Nephron progenitor cell (in vitro differentiated cells): ENCODE measurements at places on chromosomes 7 and 10.
A peak's percentile ranks its signal among the peaks of the same experiment; 100 is the strongest.

- peak; percentile 89 for DNase-seq
Measured at GRCh38 chr7:4791738-4792536, 16.5 kb downstream of the AP5Z1 start.

DNA sequence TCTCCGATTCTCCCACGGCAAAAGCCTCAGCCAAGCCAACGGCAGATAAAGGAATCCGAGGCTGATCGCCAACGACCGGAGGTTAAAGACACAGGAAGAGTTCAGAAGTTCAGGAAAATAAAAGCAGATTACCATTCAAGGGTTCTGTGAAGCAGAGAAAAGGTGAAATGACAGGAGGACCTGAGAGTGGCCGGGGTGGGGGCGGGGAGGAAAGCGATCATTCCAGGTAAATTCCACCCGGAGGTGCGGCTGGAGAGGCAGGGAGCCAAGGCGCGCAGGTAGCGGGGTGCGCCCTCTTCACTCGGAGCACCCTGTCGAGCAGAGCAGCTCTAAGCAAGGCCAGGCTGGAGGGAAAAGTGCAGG, 35.3 kb upstream of the SEPHS1 start:
- peak; percentile 8 for DNase-seq

GRCh38 chr10:3777981-3778691, 6.9 kb downstream of the KLF6 start:
- DNase-seq: no peak

DNA sequence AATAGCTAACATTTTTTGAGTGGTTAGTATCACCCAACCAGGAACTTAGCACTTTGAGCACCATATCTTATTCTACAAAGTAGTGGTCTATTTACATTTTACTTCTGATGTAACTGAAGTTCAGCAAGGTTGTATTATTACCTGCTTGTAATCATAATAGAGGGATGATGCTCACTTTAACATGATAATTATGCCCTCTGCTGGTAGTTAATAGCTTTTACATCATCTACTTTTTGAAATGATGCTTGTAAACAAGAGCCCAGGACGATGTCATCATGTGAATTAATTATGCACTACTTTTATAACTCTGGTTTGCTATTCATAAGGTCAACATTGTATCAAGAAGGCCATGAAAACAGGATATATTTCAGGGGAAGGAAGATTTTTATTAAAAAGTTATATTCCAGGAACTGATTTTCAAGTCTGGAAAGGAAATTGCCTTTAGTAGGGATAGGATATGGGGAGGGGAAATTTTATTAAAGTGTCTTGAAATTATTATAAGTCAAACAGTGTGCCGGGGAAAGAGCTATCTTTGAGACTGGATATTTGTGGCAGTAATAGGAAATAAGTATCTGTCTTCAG, 80.3 kb upstream of the SCIN start:
- DNase-seq: no peak

GRCh38 chr7:124784879-124785818, 19.6 kb upstream of the GPR37 start:
- DNase-seq: peak; percentile 60

DNA sequence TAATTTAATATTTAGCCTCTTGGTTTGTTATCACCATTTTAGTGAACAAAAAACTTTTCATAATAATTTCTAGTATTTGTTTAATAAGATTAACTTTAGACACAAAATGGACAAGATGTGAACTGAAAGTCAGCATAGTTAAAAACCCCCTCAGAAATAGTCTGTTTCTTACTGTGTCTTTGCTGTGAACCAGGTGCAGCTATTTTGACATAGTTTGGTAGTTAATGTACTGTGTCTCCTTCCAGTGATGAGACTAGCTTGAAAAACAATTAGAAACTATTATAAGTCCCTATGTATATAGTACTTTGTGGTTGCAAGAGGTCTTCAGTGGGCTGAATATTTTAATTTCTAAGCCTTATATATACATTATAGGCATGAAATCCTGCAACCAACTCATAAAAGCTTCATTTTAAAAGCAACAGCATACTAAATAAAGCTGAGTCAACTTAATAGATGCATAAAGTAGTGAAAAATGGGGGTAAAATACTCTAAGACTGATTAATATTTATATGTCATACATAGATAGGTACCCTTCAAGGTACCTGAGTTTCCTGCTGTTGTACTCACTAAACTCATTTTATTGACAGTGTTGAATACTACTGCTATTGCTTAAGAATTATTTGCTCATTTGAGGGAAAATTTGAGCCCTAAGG, 19.2 kb downstream of the DMTF1 start:
- no peak for DNase-seq

DNA sequence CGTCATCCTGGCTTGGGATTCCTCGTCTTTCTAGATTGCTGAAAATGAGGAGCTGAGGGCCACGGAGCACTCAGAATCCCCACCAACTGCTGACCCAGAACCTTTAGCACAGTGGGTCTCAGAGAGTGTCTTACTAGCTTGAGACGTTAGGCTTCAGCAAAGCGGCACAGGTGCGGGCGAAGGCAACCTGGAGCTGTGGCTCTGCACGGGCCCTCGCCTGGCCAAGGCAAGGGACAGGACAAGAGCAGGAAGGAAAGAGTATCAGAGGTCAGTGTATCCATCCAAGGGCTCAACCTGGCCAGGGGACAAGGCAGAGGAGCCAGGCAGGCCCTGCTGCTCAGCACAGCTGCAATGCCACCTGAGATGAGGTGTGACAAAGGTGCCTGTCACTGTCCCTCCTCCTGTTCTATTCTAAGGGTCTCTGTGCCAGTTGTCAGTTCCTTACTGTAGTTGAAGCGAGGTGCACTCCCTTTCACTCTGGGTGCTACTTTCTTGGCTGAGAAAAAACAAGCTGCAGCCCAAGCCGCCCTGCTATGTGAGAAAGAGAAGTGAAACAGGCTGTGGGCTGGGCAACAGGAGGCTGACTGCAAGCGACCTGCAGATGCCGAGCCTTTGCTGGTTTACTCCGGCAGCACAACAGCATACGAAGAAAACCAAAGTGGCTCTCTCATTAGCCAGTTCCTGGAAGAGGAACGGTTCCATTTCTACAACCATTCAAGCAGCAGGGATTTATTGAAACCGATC, 33.3 kb upstream of the KDM7A start:
- DNase-seq: no peak

DNA sequence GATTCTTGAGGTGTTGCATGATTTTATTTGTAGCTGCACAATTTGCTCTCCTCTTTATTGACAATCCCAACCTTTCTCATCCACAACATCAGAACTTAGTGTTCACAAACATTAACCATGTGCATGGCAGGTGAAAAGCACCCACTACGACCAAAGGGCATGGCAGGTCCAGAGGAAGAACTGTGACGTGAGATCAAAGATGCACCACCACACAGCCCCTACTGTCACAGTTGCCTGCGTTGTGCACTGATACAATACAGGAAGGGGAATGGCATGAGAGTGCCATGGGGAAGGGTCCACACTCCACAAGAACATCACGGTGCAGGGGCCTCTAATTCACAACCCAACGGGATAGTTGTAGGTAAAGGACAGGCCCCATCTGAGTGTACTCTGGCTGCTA, 217.1 kb upstream of the PFKP start:
- no peak for DNase-seq

DNA sequence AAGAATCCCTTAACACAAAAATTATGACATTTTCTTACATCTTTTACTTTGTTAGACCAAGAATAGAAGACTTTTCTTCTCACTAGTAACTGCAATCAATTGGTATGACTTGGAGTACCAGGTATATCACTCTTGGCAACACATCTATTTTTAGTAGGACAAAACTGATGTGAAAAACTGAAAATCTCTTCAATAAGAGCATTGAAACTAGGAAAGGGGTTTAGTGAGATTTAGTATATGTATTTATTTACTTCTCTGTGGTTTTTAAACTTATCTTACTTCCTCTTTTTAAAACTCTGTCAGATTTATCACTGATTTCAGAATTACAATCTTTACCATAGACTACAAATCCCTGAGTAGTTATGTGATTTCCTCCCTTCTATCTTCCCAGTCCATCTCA, 366.2 kb downstream of the PCDH15 start:
- DNase-seq: no peak

DNA sequence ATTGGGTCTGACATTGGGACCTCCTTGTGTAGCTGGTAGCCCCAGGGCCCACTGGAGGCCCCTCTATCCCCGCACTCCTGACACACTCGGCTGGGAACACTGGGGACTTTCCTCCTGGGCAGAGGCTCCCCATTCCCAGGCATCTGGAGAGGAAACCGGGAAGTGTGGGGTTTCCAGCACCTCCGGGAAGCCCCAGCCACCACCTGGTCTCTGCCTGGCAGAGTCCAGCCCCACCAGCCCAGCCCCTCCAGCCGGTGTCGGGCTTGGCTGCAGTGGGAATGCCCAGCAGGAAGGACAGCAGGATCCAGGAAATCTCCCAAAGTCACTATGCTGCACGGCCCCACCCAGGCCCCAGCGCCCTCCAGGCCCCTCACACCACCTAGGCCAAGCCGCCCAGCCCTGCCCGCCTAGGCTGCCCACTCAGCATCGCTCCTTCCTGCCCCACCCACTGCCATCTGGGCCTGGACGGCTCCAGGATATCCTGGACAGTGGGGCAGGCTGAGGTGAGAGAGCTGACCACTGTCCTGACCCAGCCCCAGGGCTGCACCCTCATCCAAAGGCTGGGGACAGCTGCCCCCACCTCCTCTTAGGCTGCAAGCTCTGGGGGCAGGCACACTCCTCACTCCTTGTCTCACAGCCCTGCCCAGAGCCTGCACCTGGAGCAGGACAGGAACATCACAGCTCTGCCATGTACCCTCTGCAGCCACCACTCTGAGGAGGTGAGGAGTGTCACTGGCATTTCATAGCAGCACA, 11.8 kb downstream of the RASGEF1A start:
- peak; percentile 3 for DNase-seq
